ENCODE measurements at places on chromosomes 4 and X.

- no peak for DNase-seq
These were observed 125.0 kb downstream of the TEX13C start for GRCh38 chrX:125444659-125445058.

DNA sequence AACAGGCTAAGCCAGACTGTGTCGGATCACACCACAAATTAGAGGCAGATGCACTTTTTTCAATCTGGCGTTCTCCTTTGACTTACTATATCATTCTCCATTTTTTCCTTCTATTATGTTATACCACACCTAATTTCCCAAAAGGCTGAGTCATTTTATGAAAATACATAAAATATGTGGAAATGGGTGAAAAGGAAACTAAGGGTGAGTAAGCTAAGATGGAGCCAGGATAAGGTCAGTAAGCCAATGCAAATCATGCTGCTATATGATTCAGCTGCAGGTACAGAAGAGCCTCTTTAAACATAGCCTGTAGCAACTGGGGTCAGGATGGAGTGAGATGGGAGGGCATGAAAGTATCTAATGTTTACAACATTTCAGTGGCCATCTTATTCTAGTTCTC is 94.0 kb upstream of the TEX13A start:
- no peak for DNase-seq

DNA sequence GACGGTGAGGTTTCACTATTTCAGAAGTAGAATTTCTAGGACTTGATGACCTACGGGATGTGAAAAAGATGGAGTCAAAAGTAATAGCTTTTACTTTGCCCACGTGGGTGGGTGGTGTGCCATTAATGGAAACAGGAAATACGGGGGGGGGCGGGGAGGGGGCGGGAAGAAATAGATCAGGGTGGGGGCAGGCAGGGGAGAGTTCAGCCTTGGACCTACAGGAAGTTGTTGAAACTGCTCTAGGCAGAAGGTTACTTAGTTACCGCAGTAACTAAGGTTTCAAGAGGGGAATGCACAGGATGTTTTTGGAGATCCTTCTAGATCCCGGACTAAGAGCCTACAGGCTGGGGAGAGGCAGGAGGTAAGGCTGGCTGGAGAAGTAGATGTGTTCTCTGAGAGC is 3.6 kb upstream of the FHL1 start:
- DNase-seq, result no peak

GRCh38 chr4:56496241-56496640 is 9.3 kb upstream of the ARL9 start:
- DNase-seq, result no peak

GRCh38 chr4:24969486-24969885 is 56.6 kb upstream of the CCDC149 start:
- no peak for DNase-seq

- DNase-seq, result no peak
These were observed 12.9 kb downstream of the PPP2R3B start for GRCh38 chrX:373641-374471.

GRCh38 chr4:69360271-69360670 is 80.0 kb downstream of the UGT2B28 start:
- no peak for DNase-seq

GRCh38 chr4:33187035-33187434 is 2466.9 kb downstream of the PCDH7 start:
- no peak for DNase-seq
